ENCODE measurements at places on chromosomes 3 and 15. TPM values are rescaled to one million over a fixed set of nuclear protein-coding genes. Genes with fewer than 3 reads are reported as not detected.

CCDC71 gene
- 38.3 TPM for total RNA-seq

FBXL22 gene
- 2.8 TPM for total RNA-seq

REC114 gene
- not detected for total RNA-seq

IQCF5 gene
- total RNA-seq = not detected

DZIP1L gene
- 40.2 TPM for total RNA-seq

MASP1 gene
- total RNA-seq = 10.9 TPM

MYO5A gene
- total RNA-seq = 52.4 TPM
